Renal pelvis (tissue), 12 donors: ENCODE measurements at places on chromosomes 12 and 14.

GRCh38 chr12:81295251-81295650 lies 217.4 kb downstream of the ACSS3 start:
- DNase-seq: no peak

- no peak for DNase-seq
Measured at GRCh38 chr14:100271247-100271939, 32.4 kb downstream of the YY1 start.

GRCh38 chr12:52529846-52530245 lies 9.7 kb upstream of the KRT5 start:
- no peak for DNase-seq

DNA sequence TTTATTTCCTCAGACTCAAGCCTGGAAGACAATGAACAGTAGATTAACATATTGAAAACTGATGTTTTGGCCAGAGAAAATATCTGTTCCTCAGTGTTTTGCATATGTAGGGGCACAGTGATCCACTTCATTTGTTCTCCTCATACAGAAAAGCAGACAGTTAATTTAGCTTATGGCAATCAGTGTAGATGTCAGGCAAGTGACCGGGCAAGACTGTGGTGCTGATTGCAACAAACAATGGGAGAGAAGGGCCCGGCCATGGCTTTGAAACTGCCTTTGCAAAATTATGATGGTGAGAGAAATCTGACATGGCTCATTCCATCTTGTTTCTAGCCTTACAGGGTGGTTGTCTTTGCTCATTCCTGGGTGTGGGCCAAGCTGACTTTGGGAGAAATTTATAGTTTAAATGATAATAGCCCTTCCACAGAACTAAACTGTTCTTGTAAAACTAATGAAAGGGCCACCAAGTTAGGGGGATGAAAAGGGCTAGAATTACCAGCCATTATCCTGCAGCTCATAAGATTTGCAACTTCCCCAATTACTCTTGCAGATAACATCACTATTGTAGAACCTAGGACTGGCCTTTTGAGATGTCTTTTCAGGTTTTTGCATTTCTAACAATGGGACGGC lies 220.3 kb downstream of the KTN1 start:
- no peak for DNase-seq

DNA sequence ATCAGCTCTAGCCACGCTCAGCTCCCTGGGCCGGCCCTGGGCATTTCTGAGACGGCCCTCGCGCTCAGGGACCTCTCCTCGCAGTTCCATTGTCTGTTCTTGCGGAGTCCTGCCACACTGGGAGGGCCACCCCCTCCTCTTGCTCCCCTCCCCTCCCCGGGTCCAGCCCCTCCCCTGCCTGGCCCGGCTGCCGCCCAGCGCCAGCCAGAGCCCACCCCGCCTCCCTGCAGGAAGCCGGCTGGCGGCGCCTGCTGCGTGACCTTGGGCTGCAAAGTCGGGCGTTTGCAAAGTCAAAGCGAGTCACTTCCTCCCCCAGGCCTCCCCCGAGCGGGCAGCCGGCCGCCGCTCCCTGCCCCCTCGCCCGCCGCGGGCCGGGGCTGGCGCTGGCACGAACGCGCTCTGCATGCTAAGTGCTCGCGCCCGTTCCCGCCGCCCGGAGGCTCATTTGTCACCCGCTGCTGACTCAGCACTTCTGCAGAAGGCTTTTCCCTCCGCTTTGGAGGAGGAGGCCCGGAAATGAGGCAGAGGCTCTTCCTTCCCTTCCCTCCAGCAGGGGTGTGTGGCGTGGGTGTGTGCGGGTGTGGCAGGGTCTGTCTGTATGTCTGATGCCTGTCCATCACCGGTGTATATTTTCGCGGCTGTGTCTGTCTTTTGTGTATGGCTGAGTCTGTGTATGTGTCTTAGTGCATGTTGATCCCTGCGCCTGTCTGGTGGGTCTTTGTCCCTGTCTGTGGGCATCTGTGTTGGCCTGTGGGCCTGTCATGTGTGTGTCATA lies 72.0 kb downstream of the IRF2BPL start:
- peak; percentile 96 for DNase-seq

DNA sequence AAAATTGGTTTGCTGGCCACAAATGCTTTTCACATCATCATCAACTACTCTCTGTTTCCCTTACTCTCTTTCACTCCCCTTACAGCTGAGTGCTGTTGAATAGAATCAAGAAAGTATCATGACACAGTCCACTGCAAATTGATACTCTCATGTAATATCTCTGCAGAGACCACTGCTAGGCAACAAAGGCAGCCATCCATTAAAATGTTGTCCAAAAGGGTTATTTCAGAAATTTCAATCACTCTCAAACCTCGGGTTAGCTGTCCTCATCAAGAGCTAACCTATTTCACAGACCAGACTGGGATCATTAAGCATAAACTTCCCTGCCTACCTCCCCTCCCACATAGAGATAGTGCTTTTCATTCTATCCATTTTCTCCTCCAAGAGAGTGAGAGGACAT lies 186.7 kb downstream of the PLCZ1 start:
- no peak for DNase-seq

- no peak for DNase-seq
Measured at GRCh38 chr12:8089716-8090115, 7.6 kb downstream of the NECAP1 start.

- no peak for DNase-seq
Measured at GRCh38 chr12:57822392-57823130, 4.0 kb upstream of the AVIL start.

- no peak for DNase-seq
Measured at GRCh38 chr14:30193845-30194501, 266.3 kb upstream of the PRKD1 start.

DNA sequence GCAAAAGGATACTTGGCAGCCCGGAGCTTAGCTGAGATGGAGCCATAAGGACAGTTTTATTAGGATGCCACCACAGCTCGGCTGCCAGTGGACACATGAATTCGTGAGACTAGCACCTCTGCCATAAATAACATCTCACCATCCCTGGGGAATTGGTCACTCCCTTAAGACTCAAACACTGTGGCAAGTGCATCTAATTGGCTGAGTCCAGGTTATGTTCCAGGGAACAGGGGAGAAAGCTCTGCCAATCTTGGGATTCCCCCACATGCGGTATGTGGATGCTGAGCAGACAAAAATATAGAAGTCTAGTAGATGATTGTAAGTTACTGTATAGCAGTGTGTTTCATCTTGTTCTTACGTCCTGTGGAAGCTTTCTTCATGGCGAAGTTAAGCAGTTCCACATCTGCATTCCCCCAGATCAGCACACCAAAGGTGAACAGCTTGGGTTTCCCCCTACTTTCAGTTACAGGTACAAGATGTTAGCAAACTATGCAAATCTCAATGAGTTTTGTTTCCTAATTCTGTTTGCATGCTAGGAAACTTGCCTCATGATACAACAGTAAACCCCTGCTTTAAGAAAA lies 131.1 kb downstream of the ETV6 start:
- no peak for DNase-seq

- DNase-seq: no peak
Measured at GRCh38 chr12:4558171-4558570, 3.8 kb upstream of the DYRK4 start.

DNA sequence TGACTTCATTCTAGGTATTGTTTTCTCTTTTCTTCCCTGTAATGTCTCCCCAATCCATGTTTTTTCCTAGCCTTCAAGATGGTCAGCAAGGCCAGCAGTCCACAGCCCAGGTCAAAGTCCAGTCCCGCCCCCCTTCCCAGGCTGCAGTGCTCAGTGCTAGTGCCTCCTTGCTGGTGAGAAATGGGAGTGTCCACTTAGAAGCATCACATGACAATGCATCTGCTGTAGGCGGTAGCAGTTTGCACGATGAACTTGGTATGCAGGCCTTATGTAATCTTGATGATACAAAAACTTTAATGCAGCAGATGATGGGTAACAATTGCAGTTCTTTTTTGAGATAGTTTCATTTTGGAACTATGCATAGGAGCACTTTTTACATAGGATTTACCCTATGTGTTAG lies 88.4 kb downstream of the PCNX1 start:
- no peak for DNase-seq

DNA sequence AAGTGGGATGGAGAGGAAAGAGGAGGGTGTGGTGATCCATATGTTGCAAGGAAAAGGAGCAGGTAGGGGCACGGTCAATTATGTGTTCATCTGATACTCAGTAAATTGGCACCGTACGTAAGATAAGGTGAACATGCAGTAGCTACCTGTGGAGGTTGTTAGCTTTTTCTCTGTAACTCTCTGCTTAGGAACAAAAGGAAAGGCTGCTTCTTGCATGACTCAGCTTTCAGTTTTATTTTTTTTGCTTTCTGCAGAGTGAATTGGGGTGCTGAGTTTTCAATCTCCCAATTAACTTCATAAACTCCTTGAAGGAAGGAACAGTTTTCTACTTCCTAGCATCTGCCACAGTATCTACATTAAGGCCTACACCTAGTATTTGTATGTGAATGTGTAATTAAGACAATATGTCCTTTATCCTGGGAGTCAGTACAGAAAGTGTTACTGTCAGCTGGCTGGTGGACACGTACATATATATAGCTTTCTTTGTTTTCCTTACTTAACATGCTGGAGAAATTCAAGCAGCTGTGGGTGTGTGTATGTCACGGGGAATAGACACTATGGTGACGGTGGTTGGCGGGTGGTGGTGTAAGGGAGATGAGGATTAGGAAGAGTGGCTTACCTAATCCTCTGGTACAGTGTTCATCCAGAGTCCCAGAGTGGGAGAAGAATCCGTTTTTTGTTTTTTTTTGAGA lies 40.1 kb upstream of the WNK1 start:
- DNase-seq: no peak

DNA sequence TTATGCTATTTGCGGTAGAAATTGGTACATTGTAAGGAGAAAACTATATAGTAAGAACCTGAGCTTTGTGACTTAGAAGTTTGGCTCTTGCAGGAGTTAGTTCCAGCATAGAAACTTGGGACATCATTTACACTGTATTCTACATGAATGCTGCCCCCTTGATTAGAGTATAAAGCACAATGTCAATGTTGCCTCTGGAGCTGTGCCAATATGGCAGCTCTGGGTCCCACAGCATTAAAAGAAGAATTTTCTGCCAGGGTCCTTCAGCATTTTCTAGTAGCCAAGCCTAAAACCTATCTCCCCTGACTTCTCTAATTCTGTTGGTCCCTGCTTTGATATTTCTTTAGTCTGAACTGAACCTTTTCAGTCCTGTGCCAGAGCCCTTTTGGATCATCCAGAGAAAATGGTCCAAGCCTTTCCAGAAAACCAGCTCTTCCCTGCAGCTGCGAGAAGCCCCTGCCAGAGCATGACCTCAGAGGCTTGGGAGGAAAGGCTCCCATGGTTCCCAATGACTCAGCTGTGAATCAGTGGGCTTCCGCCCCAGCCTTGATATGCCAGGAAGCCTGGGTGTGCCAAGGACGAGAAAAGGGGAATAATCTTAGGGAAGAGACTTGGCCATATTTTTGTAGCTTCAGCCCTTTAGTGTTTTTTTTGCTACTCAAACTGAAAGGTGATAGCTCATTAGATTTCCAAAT lies 43.2 kb downstream of the PLEKHG7 start:
- no peak for DNase-seq

DNA sequence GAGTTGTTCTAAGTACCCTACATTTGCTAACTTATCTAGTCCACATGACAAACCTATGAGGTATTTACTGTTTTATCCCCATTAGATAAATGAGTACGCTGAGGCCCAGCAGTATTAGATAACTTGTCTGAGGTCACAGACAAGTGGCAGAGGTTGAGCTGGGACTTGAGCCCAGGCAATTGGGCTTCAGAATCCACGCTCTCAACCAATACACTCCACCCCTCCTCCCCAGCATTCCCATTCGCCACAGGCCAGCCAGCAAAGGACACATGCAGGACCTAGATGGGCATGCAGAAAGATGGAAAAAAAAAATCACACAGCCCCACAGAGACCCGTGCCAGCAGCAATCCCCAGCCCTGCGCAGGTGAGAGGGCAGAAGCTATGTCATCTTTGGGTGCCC lies 12.4 kb downstream of the HDAC7 start:
- no peak for DNase-seq

DNA sequence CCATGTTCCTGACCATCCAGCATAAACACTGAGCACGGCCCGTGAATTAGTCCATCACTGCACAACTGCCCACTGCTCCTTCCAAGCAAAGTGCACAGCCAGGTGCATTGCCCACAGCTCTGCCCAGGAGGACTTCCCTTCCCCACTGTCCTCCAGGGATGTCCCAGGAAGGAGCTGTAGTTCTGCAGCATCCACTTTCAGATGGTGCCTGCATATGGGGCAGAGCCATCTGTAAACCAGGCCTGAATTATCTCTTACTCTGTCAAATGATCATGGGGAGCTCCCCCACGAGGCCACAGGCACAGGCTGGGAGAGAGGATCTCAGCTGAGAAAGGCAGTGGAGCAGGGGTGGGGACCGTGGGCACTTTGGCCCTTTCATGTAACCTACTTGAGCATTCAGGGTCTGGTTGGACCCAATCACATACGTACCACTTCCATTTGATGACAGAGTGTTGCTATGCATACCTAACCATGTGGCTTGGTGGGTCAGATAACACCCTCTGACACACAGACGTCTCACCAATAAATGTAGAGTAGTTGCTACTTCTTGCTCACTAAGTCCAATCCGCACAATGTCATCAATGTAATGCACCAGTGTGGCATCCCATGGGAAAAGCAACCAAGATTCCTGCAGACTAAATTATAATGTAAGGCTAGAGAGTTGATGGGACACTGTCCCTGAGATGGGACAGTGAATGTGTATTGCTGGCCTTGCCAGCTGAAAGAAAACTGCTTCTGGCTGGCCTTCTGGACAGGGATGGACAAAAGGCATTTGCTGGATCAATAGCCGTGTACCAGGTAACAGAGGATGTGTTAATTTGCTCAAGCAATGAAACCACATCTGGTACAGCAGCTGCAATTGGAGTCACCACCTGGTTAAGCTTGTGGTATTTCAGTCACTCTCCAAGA lies 113.8 kb upstream of the C14orf180 start:
- DNase-seq: no peak

GRCh38 chr14:102927878-102928411 lies 5.5 kb downstream of the AMN start:
- no peak for DNase-seq

- DNase-seq: no peak
Measured at GRCh38 chr14:91927800-91928199, 19.7 kb downstream of the FBLN5 start.

- DNase-seq: no peak
Measured at GRCh38 chr12:47356129-47356700, 276.5 kb upstream of the AMIGO2 start.

- DNase-seq: no peak
Measured at GRCh38 chr12:65189028-65189718, 19.8 kb downstream of the LEMD3 start.

DNA sequence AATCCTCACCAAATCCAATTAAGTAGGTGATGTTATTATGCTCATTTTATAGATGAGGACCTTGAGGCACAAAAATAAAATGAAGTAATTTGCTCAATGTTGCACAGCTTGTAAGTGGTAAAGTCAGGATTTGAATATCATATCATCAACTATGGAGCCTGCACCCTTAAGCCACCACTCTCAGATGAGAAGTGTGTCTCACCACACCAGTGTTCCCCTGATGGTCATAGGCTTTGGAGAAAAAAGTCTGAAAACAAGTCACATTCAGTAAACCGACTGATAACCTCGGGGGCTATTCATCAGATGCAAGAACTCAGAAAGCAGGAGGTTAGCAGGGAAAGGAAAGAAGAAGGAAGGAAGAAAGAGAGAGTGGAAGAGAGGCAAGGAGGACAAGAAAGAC lies 2.8 kb downstream of the TSHR start:
- DNase-seq: no peak
